ENCODE measurements at places on chromosomes 3 and 15.

GRCh38 chr15:86743283-86743903, 663.7 kb downstream of the AGBL1 start:
- DNase-seq: peak; percentile 13

GRCh38 chr3:23041918-23042696, 161.0 kb upstream of the UBE2E2 start:
- no peak for DNase-seq

DNA sequence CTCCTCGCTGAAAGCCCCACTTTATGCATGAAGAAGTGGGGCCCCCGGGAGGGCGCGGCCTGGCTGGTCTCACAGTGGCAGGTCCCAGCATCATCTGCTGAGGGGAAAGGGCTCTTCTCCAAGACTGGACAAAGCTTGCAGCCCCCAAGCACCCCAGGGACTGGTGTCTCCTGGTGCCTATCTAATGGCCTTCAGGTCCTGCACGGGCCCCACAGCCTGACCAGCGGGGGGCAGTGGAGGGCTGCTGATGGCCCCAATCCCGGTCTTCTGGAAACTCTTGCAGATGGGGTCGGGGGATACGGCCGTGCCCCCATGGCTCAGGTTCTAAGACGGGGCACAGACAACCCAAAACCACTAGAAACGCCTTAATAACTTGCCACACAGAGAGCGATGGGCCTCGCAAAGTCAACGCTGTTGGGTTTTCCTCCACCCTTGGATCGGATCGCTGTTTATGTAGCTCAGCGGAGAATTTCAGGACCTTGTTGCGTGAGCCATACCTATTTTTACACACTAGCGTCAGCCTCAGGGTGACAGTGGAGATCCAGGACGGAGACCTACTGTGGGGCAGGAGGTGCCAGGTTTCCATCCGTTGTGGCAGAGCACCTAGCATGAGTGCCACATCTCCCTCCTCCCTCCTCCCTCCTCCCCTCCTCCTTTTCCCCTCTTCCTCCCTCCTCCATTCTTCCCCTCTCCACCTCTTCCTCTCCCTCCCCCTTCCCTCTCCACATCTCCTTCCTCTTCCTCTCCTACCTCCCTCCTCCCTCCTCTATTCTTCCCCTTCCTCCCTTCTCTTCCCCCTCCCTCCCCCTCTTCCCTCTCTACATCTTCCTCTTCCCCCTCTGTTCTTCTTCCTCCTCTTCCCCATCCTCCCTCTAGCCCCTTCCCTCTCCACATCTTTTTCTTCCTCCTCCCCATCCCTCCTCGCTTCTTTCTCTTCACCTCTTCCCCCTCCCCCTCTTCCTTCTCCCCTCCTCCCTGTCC, 79.3 kb upstream of the ALDH1L1 start:
- no peak for DNase-seq

- no peak for DNase-seq
Observed at GRCh38 chr3:45776301-45776595, 20.1 kb downstream of the SLC6A20 start.

DNA sequence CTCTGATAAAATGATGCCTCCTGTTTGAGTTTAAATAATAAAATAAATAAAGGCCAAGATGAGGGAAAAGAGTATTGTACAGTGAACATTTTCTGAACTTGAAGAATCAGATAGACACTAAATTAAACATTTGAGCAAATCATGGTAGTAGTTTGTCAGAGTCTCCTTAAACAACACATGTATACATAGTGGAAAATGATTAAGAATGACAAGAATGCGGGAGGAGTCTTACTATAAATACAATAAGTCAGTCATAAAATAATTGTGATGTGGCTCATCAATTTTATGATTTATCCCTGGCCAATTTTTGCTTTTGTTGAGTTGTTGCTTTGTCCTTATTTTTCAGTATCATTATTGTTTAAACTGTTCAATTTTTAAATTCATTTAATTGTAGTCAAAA, 158.0 kb upstream of the TMC3 start:
- no peak for DNase-seq

DNA sequence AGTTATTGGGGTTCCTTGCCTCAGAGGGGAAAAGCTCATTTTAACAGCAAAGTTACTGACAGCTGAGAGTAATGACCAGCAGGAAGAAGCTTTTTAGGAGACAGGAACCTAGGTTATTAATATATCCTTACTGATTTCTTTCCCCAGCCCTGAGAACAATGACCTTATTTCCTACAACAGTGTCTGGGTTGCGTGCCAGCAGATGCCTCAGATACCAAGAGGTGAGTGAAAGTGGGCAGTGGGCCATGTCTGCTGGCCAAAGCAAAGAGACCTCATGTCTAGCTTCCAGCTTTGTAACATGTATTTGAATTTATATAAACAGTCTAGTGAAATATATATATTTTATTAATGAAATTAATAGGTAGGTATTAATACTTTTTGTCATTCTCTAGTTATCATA, 5.0 kb downstream of the CCNDBP1 start:
- no peak for DNase-seq
